ENCODE measurements at places on chromosomes 1 and 21.

DNA sequence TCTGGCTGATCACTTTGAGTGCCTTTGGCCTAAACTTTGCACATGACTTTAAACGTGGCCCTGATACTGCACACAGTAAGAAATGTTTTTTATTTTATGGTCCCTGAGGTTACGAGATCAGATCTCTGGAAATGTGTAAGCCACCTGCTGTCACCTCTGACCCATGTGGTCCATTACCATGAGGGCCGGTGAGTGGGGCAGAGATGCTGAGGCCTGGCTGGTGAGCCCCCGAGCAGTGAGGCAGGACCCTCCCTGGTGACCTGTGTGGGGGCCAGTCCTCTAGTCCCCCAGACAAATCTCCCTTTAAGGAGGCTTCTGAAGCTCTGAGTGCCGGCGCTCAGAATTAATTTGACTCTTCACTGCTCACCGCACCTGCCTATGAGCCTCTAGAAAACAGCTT lies 12.4 kb downstream of the TFF3 start:
- no peak for DNase-seq

GRCh38 chr1:8139941-8140340 lies 113.8 kb upstream of the ERRFI1 start:
- no peak for DNase-seq

DNA sequence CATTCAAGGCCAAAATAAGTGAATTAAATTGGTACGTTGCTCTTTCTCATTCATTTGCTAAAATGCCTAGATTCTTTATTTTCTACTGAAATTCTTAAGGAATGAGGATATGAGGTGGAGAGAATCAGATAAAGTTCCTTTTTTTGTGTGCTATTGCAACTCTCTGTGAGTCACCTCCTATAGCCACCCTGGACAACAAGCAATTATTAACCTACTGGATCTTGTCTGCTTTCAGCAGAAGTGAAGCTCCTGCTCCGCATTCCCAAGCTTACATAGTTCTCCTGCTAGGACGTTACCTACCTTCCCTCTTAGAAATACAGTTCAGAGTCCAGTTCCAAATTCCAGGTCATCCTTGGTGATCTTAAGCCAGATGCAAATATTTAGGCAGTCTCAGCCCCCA lies 4.8 kb upstream of the KCNJ6 start:
- DNase-seq = no peak

GRCh38 chr1:111802984-111803383 lies 47.3 kb downstream of the DDX20 start:
- no peak for DNase-seq

DNA sequence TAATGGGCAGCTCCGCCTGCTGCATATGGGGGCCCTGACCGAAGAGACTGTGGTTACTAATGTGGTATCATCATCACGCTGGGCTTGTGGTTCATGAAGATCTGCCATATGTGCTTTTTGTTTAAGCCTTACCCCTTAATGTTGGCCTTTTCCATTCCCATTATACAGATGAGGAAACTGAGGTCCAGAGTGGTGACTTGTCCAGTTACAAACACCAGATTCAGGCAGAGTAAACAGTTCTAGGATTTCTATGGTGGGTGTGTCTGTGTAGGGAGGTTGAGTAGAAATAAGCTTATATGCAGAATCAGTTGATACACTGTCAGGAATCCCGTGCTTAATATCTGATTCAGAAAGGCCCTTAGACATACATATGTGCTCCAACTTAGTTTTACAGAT lies 691 bp downstream of the UTP11 start:
- DNase-seq = no peak

- DNase-seq = no peak
Measured at GRCh38 chr21:27108228-27108627, 141.3 kb upstream of the ADAMTS5 start.

DNA sequence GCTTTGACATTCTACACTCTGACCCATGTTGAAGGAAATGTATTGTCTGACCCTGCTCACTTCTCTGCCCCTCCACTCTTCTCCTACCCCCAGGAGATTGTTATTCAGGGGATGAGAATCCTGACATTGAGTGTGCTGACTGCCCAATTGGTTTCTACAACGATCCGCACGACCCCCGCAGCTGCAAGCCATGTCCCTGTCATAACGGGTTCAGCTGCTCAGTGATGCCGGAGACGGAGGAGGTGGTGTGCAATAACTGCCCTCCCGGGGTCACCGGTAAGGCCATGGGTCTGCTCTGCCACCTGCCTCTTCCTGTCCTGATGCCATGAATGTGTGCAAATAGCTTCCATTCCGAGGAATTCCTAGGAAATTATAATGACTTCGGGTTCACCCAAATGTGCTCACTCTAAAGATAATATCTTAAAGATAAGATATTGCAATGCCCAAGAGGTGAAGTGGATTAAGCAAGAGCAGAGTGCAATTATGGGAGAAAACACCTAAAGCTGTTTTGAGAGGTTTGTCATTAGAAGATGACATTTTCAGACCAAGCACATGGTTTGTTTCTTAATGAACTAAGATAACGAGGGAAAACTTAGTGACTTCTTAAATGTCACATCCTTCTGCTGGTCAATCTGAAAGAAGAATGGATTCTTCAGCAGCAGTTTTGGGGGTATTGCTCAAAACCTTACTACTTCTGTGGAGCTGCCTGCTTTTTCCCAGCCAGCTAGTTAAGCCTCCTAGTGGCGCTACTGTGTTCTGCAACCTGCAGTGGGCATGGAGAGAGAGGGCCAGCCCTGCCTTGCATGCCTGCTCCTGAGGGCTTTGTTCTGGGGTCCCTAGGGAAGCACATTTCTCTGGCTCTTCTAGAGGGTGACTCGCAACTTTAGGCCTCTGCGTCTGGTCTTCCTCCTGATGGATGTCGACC lies 41.6 kb downstream of the LAMC2 start:
- no peak for DNase-seq

GRCh38 chr1:175254190-175254589 lies 61.6 kb upstream of the KIAA0040 start:
- DNase-seq = no peak

GRCh38 chr1:34829250-34829649 lies 30.3 kb downstream of the SMIM12 start:
- DNase-seq = no peak

DNA sequence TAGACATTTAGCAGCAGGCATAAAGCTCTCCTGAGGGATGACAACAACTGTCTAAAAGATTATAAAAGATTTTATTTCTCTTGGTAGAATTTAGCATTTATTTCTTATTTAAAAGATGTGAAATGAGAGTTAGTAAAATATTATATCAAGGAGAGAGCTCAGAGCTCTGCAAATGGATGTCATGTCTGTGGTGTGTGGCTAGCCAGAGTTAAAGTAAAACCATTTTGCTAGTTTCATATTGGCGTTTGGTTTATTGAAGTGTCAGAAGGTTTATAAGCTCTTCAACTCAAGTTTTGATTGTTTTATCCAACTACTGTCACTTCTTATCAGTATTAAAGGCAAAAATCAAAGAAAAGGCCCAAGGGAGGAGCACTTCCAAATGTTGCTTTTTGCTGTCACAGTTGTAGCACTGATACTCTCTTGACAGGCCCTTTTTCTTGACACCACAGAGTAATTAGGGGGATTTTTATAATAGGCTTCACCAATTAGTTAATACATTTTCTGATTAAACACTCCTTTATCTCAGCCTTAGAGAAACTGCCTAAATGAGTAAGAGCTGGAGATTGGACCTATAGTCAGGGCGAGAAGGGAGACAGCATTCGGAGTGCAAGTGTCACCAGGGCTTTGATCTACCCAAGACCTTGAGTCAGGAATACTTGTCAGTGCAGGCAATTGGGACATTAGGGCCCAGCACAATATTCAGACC lies 233.9 kb downstream of the PTBP2 start:
- no peak for DNase-seq

DNA sequence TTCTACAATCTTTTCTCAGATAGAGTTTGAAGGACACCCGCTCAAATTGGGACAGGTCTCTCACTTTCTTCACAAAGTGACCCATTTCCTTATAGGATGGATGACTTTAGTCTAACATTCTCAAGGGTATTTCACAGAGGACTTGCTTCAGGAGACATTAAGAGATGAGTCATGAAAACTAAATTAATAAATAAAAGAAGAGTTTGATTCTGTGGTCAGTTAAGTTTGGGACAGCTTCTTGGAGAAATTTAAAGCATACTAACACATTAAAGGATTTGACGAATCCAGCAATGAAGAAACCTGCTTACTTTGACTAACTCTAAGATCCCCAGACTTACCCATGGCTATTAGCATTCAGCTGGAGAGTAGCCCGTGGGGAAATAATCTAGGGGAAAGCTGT lies 95.6 kb upstream of the RAB3GAP2 start:
- DNase-seq = no peak

- DNase-seq = no peak
Measured at GRCh38 chr1:87450615-87451209, 122.0 kb downstream of the LMO4 start.

GRCh38 chr1:18145851-18146618 lies 38.4 kb downstream of the IGSF21 start:
- DNase-seq = no peak

- DNase-seq = no peak
Measured at GRCh38 chr1:241532864-241533263, 686 bp downstream of the KMO start.

DNA sequence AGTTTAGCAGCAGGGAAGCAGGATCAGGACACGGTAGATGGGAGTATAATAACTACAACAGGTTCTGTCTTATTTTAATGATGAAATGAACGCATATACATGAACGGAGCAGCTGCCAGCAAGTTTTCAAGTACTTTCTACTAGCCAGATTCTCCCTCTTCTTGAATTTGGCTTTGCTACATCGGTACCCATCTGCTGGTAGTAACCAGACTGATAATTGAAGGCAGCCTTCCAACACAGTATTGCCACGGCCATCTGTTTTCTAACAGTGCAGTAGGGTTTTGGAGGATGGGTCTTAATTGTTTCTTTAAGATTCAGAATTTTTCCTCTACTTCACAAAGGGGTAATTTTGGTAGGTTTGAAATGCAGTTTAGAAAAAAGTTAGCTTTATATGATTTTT lies 33.4 kb downstream of the CENPF start:
- DNase-seq = no peak

GRCh38 chr1:58763214-58763613 lies 20.6 kb downstream of the JUN start:
- no peak for DNase-seq

DNA sequence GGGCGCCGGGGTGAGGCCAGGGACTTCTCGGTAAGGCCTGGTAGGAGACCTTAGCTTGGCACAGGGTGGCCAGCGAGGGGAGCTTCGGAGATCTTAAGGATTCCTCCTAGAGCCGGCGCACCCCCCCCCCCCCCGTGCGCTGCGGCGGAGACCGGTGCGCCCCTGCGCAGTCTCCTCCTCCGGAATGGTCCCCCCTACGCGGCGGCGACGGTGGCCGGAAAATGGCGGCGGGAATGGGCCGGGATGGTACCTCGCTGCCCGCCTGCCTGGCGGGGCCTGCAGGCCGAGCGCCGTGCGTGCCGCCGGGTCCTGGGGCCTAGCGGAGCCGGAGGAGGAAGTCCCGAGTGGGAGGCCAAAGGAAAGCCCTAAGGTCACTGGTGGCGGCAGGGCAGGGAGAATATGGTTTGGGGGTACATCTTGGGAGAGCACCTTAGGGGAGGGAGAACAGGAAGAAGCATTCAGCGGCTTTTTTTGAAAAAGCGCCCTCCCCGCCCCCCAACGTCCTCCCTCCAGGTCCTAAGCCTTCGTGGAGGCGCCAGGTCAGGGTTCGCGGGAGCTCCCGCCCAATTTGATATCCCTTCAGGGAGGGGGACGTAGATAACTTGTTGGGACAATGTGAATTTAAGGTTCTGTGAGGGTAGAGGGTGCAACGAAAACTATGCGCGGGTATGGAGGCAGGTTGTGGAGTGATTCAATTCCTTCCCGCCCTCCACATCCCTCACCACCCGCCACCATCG lies 429 bp downstream of the SRRM1 start:
- DNase-seq = no peak

- DNase-seq = no peak
Measured at GRCh38 chr1:65308781-65309303, 501 bp upstream of the DNAJC6 start.

- DNase-seq = no peak
Measured at GRCh38 chr1:107147843-107148242, 7.0 kb downstream of the NTNG1 start.

DNA sequence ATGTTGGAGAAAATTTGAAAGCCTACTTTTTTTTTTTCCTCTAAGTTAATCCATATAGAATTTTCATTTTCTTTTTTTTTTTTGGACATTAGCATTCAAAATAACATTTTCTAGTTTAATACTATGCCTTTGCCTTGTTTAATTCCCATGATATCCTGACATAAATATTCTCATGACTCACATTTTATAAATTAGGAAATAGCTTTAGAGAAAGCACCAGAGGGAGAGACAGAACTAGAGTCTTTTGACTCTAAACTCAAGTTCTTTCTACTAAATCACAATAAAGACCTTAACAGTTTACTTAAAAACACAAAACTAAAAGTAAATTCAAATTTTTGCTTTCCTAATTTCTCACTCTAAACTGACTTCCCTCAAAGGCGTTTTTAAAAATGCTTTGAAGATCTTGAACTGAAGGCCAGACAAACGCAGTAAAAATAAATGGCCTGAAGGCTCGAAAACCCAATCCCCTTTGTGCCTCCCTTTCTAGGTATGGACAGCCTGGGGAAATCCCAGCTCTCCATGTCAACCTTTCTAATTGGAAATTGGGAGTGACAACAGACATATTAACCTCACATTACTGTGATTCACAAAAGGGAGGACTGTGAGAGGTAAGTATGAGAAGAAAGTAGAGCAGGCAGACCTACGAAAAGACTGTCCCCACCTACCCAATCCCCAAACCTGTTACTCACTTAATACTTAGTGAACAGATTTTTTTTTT lies 104.6 kb downstream of the ENAH start:
- DNase-seq = no peak

DNA sequence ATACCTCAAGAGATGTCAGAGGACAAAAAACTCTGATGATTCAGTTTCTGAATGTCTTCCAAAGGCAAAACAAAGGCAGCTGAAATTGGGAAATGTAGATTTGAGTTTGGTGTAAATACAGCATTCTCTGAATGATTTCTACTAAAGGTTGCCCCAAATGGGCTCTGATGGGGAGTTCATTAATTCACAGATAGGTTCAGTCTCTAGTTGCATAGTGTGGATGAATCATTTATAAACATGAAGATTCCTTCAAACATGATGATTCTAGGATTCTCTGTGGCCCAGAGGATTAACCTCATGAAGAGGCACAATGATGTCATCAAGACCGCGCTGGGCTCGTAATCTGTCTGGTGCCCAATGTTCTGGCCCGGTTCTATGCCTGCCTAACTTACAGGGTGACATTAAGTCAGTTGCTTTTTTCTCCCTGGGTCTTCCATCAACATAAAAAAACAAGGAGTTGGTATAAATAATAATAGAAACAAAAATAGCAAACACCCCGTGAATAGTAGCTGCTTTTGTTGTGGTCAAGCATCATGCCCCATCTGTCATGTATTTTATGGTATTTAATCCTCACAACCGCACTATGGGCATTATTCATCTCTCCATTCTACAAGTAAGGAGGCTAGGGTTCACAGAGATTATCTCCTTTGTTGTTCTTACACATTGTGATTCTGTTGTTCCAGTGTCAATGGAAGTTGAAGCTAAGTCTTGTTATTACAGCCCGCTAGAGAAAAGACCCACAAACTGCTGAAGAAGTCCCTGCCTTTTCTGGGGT lies 509.6 kb upstream of the USP24 start:
- DNase-seq = no peak

All from T-helper 2 cell treated with Interferon-gamma antibody and Interleukin-4, amounts not matched to agents 5 μg/mL and 100 μg/mL, for 36 hours (primary cell).